ENCODE measurements at places on chromosomes 12 and 14. TPM values are rescaled to one million over a fixed set of nuclear protein-coding genes. Genes with fewer than 3 reads are reported as not detected.

GRCh38 chr12:104521731-104522130 is 65.0 kb downstream of the CHST11 start:
- no peak for DNase-seq
- no peak overlapping the region for H3K4me3 ChIP-seq
- H3K36me3 ChIP-seq, result no peaks in the 10 kb centered on the region
- H3K4me1 ChIP-seq, result peaks cover 4% of the 10 kb centered on the region
- H3K27ac ChIP-seq, result no peak overlapping the region

The LGR5 gene
- 0.32 TPM for total RNA-seq

The NKX2-1 gene
- not detected for total RNA-seq

The TSPAN19 gene
- not detected for total RNA-seq

- DNase-seq, result no peak
- H3K27ac ChIP-seq, result no peak overlapping the region
- H3K36me3 ChIP-seq, result peaks cover 7% of the 10 kb centered on the region
- H3K4me1 ChIP-seq, result peaks cover 41% of the 10 kb centered on the region
Measured at GRCh38 chr12:27279826-27280225, 35.7 kb downstream of the STK38L start.

GRCh38 chr12:72673853-72674252 is 401.7 kb downstream of the TRHDE start:
- H3K27me3 ChIP-seq, result no peaks in the 10 kb centered on the region
- H3K4me1 ChIP-seq, result no peaks in the 10 kb centered on the region
- H3K4me3 ChIP-seq, result no peak overlapping the region
- H3K27ac ChIP-seq, result no peak overlapping the region
- H3K36me3 ChIP-seq, result no peaks in the 10 kb centered on the region

All from astrocyte (in vitro differentiated cells and primary cell).